ENCODE measurements at places on chromosomes 6 and 20. TPM values are rescaled to one million over a fixed set of nuclear protein-coding genes. Genes with fewer than 3 reads are reported as not detected.

Gene GJA10
- total RNA-seq: not detected

DNA sequence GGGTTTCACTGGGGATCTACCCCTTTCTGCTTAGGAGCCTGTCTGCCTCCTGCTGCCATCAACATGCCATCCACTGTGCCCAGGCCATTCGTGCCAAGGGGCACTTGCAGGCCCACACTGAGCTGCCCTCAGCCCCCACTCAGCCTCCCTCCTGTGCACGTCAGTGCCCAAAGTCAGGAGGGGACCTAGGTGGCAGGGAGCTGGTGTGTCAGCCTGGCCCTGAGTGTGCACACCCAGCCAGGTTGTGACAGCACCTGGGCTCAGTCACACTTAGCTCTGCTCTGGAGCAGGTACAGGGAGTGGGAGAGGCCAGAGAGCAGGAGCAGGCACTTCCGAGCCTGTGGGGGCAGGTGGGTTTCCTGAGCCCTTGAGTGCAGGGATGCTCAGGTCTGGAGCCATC is 63.6 kb upstream of the SYNCRIP start:
- DNase-seq: no peak
- H3K36me3 ChIP-seq: no peaks in the 10 kb centered on the region
- H3K4me3 ChIP-seq: no peak overlapping the region
- no peaks in the 10 kb centered on the region for H3K4me1 ChIP-seq

- H3K27me3 ChIP-seq: no peaks in the 10 kb centered on the region
- H3K4me1 ChIP-seq: no peaks in the 10 kb centered on the region
- H3K36me3 ChIP-seq: no peaks in the 10 kb centered on the region
- H3K27ac ChIP-seq: no peak overlapping the region
Measured at GRCh38 chr6:55980627-55981211, 105.3 kb upstream of the BMP5 start.

DNA sequence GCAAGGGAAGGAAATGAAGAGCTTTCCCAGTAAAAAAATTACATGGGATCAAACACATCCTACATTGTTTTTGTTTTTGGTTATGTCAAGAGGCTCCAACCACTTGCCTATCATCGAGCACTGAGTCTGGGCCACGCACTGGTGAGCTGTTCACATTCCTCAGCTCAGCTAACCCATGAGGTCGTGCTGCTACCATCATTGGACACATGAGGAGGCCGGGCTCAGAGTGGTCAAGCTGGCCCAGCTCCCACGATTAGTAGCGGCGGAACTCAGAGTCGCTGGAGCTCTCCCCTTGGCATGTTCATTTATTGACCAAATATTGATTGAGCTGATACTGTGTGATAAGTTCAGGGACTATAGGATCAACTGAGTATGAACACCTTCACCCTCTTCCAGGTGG is 164.9 kb downstream of the CDH26 start:
- H3K4me1 ChIP-seq: no peaks in the 10 kb centered on the region
- H3K36me3 ChIP-seq: no peaks in the 10 kb centered on the region
- H3K27me3 ChIP-seq: no peaks in the 10 kb centered on the region
- H3K27ac ChIP-seq: no peak overlapping the region
- no peak for DNase-seq
